ENCODE measurements at places on chromosomes 13 and 19.

- DNase-seq: peak; percentile 20
Measured at GRCh38 chr19:41376241-41376997, at the start of gene TMEM91. TMEM91 (plus strand) TSS chr19:41376533; CDS start chr19:41378310, 1,777 bp downstream.

DNA sequence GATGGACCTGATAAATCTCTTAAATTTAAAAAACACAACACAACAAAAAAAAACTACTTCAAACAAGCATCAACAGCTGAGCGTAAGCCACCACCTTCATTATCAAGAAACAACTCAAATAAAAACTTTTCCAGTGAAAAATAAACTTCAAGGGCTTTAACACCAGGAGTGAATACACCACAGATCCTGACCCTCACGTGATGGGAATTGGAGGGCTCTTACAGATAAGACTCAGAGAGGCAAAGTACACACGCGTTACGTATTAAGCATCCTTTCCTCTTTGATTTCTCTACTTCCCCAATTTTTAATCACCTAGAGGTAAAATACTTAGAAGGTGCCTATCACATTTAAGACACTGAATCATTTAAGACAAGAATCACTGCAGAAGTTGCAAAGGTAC, 573 bp upstream of the STARD13 start:
- no peak for DNase-seq

- peak; percentile 86 for DNase-seq
Measured at GRCh38 chr13:112510002-112510780, 77.8 kb downstream of the TUBGCP3 start.

GRCh38 chr19:18055967-18056366, 30.8 kb downstream of the IL12RB1 start:
- DNase-seq: no peak

- no peak for DNase-seq
Measured at GRCh38 chr19:40035996-40036395, 20.0 kb downstream of the ZNF780B start.

DNA sequence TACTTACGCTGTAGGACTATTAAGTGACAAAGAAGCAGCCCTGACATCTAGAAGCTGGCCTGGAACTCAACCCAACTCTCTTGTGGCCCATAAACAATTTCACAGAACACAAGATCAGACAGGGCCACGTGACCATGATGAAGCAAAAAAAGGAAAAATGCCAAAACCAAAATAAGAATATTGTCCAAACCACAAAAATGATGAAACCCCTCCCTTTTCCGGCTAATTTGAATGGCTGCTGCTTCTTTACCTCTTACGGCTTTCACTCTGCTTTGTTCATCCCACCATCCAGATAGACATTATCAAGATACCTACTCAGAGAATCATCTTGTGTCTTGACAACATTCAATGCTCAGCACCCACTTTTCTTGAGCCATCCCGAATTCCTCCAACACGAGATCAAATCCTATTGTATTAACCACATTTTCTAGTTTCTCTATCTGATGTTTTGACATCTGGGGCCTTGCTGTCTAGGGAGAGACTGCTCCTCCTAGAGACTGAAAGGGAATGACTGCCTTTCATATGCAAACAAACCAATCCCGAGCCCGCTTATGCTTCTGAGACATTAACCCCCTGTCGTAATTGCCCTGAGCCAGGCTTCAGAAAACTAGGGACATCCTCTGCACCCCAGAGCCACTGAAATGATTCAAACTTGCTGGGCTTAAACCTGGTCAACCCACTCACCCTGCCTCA, 186.3 kb downstream of the TDRD3 start:
- no peak for DNase-seq
